ENCODE measurements at places on chromosomes 3 and 15. TPM values are rescaled to one million over a fixed set of nuclear protein-coding genes. Genes with fewer than 3 reads are reported as not detected.

The KCNMB3 gene
- 0.34 TPM for total RNA-seq

The NIPA2 gene
- total RNA-seq = 62.2 TPM

The APOD gene
- total RNA-seq = 1.0 TPM

The GOLGA6A gene
- total RNA-seq = not detected

The PTH1R gene
- 0.34 TPM for total RNA-seq

Measured in bronchus fibroblast of lung (primary cell).